ENCODE measurements at places on chromosomes 5 and 9. TPM values are rescaled to one million over a fixed set of nuclear protein-coding genes. Genes with fewer than 3 reads are reported as not detected.

SH3GL2 gene
- not detected for total RNA-seq

USP20 gene
- total RNA-seq: 55.4 TPM

DNA sequence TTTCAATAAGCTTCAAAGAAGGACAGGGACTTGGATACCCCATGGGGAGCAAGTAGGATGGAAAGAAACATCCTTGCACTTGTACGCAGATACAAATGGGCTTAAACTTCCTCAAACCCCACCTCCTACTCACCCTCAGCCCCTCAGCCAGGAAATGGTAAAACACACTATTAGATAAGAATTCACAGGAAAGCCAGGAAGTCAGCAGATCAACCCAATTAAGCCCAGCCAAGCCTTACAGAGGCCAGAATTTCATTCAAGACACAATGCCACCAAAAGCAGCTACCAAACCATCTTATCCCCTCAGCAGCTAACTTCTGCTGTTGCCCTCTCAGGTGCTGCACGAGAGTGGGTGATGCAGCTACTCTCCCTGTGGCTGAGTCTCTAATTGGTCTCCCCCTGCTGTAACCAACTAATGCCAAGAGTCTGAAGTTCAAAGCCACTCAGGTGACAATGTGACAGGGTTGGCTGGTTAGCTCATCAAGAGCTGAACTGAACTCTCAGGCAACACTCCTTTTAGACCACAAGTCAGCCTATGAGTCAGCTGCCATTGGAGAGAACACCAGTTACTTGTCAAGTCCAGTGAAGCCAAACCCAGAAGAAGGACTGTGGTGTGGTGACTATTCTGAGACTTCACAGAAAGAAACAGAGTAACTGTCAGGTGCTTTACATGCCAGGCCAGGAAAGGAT is 201.9 kb downstream of the ZNF608 start:
- no peak for DNase-seq

DNA sequence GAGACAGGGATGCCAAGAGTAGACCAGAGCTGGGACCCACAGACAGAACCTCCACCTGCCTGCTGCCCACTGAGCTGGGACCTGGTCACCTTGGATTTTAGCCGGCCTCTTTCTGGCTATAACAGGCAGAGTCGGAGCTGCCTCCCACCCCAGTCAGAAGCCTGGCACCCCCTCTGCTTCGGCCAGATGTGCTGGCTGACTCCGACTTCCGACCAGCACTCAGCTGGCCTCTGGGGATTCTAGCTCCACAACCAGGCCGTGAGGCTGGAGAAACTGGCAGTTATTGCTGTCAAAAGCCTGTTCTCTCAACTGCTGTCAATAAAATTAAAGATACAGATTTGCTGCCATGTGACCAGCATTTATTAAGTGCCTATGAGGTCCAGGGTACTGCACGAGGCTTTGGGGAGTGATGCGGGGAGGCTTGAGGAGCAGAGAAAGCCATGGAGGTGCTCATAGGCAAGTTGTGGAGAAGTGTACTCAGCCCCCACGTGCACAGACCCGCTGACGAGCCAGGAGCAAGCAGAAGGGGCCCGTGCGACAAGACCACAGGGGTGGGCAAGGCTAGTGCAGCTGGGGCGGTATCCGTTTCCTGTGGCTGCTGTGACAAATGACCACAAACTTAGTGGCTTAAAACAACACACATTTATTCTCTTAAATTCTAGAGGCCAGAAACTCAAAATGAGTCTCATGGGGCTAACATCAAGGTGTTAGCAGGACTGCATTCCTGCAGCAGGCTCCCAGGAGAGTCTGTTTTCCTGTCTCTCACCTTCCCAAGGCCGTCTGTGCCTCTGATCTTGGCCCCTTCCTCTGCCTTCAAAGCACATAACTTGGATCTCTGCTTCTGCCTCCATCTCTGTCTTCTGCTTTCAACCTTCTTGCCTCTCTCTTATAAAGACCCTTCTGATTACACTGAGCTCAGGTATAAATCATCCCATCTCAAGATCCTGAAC is 13.1 kb downstream of the GFI1B start:
- H3K27ac ChIP-seq: no peak overlapping the region
- H3K36me3 ChIP-seq: no peaks in the 10 kb centered on the region
- peaks cover 17% of the 10 kb centered on the region for H3K27me3 ChIP-seq
- peaks cover 4% of the 10 kb centered on the region for H3K4me1 ChIP-seq
- DNase-seq: no peak

DNA sequence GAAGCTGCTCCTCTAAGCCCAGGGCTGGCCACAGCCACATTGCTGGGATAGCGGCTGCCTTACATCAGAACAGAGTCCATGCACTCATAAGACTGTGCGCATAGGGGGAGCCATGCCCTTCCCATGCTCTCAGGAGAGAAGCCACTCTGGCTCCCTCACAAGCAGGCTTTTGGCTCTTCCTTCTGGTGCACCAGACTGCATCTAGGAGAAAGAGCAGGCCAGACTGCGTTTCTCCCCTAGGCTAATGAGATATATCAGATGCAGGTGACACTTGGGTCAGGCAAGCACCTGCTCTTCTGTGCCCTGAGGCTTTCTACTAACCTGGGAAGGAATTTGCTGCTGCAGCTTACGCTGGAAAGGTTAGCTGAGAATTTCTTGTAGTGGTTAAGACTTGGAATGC is 43.2 kb upstream of the BRINP1 start:
- no peak overlapping the region for H3K27ac ChIP-seq
- no peaks in the 10 kb centered on the region for H3K36me3 ChIP-seq
- DNase-seq: no peak
- no peaks in the 10 kb centered on the region for H3K27me3 ChIP-seq

Measured in activated naive CD8-positive, alpha-beta T cell treated with anti-CD3 and anti-CD28 coated beads for 36 hours (primary cell).